Left lobe of liver (tissue), 2 donors: ENCODE measurements at places on chromosomes 5 and 9. TPM values are rescaled to one million over a fixed set of nuclear protein-coding genes. Genes with fewer than 3 reads are reported as not detected.

The TXNDC8 gene
- not detected for total RNA-seq

- DNase-seq: no peak
Measured at GRCh38 chr9:102631559-102631958, 363.6 kb upstream of the CYLC2 start.

The WDR70 gene
- 10.2 TPM for total RNA-seq

The PTGS1 gene
- total RNA-seq: 2.0 TPM

DNA sequence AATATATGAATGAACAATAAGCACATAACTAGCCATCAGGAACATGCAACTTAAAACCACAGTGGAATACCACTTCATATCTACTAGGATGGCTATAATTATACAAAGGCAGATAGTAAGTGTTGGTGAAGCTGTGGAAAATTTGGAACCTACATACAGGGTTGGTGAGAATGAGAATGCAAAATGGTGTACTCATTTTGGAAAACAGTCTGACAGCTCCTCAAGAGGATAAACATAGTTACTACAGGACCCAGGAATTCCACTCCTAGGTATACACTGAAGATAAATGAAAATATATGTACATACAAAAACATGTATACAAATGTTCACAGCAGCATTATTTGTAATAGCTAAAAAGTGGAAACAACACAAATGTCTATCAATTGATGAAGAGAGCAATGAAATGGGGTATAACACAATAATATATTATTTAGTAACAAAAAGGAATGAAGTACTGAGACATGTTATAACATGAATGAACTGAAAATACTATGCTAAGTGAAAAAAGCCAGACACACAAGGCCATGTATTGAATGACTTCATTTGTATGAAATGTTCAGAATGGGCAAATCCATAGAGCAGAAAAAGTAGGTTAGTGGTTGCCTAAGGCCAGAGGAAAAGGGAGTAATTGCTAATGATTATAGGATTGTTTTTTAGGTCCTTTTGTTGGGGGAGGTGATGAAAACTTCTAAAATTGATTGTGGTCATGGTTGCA lies 31.2 kb upstream of the CDK5RAP2 start:
- no peak for DNase-seq
